ENCODE measurements at places on chromosomes 4 and X. TPM values are rescaled to one million over a fixed set of nuclear protein-coding genes. Genes with fewer than 3 reads are reported as not detected.
A peak's percentile ranks its signal among the peaks of the same experiment; 100 is the strongest.

The NUDT10 gene
- total RNA-seq, result 0.27 TPM

DNA sequence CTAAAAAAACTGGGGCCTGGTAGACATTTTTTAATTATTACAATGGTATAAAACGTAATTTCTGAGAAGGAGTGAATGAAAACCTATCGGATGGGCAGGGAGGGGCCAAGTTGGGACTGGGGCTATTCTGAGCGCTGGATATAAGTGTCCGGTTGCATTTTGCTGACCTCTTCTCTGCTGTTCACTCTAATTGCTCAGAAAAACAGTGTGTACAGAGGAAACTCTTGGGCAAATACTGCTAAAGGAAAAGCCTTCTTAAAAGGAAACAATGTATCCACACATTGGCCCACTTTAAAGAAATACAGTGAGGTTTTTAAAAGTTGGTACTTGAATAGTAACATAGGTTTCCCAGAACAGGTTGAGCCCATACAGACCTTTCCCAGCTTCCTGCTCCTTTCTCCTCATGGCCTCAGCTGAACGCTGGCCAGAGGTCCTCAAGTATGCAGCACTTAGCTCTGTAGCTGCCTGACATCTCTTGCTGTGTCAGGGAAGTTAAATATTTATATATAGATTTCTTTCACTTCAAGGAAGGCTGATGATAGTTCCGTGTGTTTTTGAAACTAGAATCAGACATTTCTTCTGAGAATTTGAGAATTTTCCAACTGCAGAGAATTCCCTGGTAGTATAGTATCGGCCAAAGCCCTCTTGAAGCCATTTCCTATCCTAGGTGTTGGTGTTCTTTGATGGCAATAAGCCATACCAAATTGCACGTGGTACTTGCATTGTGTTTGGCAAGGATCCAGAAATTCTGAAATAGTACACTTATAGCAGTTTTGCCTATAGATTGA is 97.1 kb upstream of the SLC4A4 start:
- DNase-seq, result peak; percentile 31

DNA sequence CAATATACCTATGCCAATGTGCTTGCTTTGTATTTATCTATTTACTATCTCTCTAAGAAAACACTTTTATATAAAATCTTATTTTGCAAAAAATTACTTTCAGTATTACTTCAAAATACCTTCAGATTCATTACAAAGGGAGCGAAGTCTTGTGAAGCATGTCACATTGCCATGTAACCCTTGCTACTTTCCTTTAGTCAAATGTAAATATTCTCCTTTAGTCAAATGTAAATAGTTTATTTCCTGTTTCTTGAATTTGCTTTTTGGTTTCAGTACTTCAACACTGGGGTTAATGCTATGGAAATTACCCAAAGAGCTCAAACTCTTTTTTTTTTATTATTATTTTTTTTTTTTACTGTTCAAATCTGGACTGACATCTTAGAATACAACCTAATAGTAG is 383.3 kb downstream of the GRXCR1 start:
- no peak for DNase-seq

DNA sequence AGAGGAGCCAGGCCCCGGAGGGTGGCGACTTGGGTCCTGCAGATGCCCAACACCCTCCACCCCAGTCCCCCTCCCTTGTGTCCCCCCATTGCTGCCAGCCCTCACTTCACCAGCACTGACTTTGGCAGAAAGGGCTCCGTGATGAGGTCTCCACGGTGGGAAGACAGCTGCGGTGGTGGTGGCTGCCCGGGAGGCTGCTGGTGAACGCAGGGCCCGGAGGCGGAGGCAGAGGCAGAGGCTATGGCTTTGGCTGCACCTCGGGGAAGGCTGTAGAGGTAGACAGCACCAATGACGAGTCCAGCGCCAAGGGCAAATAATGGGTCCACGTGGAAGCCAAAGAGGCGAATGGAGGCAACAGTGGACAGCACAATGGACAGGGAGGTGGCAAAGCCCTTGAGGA is 6.8 kb downstream of the SLC35A2 start:
- DNase-seq, result no peak

GRCh38 chrX:66020631-66021334 is 19.1 kb downstream of the VSIG4 start:
- no peak for DNase-seq

- DNase-seq, result no peak
These were observed 313.9 kb downstream of the CHIC1 start for GRCh38 chrX:73876911-73877310.

DNA sequence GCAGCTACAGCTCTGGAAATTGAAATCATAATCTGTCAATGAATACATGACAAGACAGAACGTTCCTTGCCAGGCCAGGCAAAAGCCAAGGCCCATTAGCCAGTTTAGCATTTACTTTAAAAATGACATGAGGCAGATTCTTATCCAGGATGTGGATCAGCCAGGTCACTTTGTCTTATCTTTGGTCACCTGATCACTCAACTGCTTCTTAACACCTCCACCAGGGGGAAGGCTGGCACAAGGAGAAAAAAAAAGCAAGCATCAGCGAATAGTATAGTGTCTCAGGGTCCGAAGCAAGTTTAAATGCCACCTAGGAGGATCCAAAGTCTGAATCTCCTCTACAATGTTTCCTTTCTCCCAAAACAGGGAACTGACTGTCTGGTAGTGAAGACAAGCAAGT is 18.8 kb downstream of the ATP1B4 start:
- DNase-seq, result no peak

DNA sequence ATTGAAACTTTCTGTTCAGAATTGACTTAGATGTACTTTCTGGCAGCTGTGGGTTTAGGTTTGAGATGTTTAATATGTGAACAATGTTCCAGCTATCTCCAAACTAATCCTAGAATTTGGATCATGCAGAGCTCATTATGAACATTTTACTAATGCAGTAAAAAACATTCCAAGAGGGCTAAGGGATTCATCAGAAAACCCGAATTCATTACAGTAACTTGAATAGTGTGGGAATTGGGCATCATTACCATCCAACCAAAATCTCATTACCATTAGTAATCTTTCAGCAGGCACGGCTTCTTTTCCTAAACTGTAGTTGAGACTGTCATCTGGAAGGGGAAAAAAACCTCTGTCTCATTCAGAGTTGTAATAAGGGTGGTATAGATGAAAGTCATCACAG is 91.0 kb downstream of the LIMCH1 start:
- DNase-seq, result no peak

The ERAS gene
- total RNA-seq, result not detected

The INTU gene
- 5.2 TPM for total RNA-seq

The CLTRN gene
- total RNA-seq, result 0.66 TPM

GRCh38 chr4:100367451-100367850 is 150.4 kb downstream of the EMCN start:
- DNase-seq, result no peak

GRCh38 chr4:1870578-1871443 is at the start of gene NSD2:
Gene NSD2 (plus strand): TSS chr4:1871393. CDS start chr4:1900655, 29,262 bp downstream.
- peak; percentile 94 for DNase-seq

The PSAPL1 gene
- total RNA-seq, result not detected

GRCh38 chrX:26352891-26353430 is 137.0 kb downstream of the MAGEB5 start:
- no peak for DNase-seq

DNA sequence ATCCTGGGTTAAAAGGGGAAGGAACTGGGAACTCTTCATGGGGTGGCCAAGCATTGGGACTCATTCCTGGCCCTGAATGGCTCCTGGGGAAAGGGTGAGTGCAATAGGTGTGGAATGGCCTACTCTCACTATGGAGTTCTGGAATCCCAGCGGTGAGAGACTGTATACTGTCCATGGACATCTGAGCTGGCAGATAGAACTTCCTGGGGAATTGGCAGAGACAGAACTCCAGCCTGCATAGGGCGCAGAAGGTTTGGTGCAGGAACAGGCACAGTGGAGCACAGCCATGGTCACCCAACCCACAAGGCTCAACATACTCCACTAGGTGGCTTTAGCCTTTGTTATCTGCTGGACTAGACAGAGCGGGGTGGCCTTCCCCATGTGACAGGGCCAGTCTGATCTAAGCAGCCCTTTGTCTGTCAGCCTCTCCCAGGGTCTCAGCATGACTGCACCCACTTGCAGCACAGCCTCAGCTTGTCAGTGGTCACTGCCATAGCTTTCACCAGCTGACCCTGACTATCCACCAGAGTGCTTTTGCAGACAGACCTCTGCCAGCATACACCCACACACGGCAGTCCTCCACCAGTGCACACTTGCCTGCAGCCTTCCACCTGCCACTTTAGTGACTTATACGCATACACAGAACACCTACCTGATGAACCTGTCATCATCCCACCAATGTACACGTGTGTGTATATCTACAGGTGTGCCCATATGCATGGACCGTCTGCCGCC is 48.4 kb downstream of the TECRL start:
- no peak for DNase-seq

- DNase-seq, result no peak
These were observed 39.3 kb downstream of the SCFD2 start for GRCh38 chr4:53326535-53326934.

The GAR1 gene
- 8.6 TPM for total RNA-seq

DNA sequence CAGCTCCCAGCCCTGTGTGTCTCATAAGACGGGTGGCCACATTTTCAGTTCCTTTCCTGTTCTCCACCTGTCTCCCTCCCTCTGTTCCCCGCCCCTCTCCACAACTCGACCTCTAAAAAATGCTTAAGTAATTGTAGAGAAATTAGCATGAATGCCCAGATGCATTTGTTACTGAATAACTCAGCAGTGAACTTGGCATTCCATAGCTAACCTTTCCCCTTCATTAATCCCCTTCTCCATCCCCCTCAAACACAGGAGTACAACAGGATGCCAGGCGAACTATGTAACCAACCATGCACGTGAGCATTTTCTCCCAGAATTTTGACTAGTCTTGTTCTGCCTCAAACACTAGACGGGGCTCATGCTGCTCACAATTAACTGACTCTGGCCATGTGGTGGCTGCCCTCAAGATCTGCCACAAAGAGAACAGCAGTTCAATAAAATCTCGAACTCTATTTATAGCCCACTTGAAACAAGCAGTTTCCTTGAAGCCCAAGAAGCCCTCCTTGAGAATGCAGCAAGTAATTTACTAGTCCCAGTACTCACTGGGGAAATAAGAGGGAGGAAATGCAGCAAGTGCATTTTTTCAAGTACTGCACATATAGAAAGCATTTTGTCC is 351.2 kb downstream of the ARHGAP24 start:
- DNase-seq, result no peak

DNA sequence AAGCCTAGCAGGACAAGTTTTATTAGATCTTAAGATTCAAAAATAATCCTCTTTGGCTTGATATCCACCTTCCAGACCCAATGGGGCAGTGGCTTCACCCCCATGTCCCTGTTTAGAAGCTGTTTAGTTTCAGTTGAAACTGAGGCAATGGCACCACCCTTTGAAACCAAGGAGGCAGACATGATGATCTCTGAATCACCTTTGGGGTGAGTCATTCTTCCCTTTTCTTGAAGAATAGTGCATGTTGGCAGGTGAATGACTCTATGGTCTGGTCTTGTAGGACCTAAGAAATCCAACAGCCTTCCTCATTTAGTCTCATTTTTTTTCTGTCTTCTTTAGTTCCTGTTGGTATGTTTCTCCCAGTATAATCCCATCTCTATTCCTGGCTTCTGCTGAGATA is 29.5 kb upstream of the BMP15 start:
- DNase-seq, result no peak

The PF4V1 gene
- total RNA-seq, result not detected

- DNase-seq, result no peak
These were observed 78.3 kb downstream of the CT47B1 start for GRCh38 chrX:120797188-120797851.

- peak; percentile 51 for DNase-seq
These were observed 406.5 kb downstream of the IQCM start for GRCh38 chr4:149409146-149409545.

DNA sequence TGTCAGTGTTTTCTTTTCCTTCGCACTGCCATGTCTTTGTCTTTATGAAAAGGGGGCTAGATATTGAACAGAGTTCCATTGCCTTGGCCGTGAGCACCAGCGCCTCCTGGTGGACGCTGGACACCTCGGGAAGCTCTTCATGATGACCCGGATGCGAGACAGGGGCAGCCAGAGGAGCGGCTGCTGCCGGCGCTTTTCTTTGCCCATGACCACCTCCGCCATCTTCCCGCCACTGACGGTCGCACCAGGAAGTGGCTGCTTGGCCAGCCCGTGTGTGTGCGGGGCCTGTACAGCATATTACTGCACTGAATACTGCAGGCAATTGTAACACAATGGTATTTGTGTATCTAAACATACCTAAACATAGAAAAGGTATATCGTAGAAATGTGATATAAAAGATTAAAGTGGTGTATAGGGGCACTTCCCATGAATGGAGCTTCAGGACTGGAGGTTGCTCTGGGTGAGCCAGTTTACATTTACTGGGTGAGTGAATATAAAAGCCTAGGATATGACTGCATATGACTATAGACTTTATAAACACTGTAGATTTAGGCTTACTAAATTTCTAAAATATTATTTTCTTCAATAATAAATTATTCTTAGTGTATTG is 15.8 kb upstream of the GRIA2 start:
- no peak for DNase-seq

The CENPVL1 gene
- not detected for total RNA-seq

- no peak for DNase-seq
These were observed 275.2 kb upstream of the EDA2R start for GRCh38 chrX:66914080-66914479.

The QRFPR gene
- 0.25 TPM for total RNA-seq
